K562 (cell line): ENCODE measurements at places on chromosomes 13 and 19. TPM values are rescaled to one million over a fixed set of nuclear protein-coding genes. Genes with fewer than 3 reads are reported as not detected.

- DNase-seq = no peak
- no peaks in the 10 kb centered on the region for H3K36me3 ChIP-seq
- H3K4me3 ChIP-seq = no peak overlapping the region
- no peaks in the 10 kb centered on the region for H3K4me1 ChIP-seq
- H3K27ac ChIP-seq = no peak overlapping the region
- H3K27me3 ChIP-seq = no peaks in the 10 kb centered on the region
Measured at GRCh38 chr13:32881074-32881776, 135.0 kb upstream of the KL start.

The NOTCH3 gene
- 0.34 and 1.2 TPM in 2 replicates for total RNA-seq

The SELENOV gene
- total RNA-seq = 0.09 and 0.20 TPM in 2 replicates

DNA sequence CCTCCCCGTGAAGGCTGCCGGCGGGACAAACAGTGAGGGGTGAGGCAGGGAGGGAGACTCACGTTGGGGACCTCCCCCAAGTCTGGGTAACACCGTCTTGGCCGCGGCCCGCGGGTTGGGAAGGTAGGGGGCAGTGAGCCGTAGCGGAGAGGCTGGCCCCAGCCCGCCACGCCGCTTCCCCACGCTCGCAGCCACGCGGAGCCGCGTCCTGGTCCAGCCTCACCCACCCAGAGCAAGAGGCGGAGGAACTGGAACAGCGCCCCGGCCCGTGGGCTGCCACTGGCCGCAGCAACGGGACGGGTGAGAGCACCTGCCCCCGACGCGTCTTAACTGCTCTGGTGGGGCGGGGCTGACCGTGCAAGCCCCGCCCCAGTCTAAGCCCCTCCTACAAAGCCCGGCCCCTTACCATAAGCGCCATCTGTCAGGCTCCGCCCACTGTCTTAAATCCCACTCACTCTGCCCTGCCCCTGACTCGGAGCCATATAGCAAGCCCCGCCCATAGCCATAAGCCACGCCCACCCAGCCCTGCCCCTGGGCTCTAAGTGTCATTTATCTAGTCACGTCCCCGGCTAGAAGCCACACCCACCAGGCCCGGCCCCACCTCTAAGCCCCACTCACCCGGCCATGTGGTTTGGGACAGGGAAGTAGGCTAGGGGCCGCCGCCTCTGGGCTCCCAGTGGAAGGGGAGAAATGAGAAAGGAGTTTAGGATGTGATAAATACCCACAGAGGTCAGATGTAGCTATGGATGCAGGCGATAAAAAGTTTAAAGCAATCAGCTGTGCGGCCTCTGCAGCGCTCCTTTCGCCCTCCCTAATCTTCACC, 2.1 kb upstream of the CCL25 start:
- H3K27me3 ChIP-seq = no peaks in the 10 kb centered on the region
- DNase-seq = peak; percentile 99
- H3K4me3 ChIP-seq = peak overlapping the region; percentile 56
- peaks cover 43% of the 10 kb centered on the region for H3K4me1 ChIP-seq

DNA sequence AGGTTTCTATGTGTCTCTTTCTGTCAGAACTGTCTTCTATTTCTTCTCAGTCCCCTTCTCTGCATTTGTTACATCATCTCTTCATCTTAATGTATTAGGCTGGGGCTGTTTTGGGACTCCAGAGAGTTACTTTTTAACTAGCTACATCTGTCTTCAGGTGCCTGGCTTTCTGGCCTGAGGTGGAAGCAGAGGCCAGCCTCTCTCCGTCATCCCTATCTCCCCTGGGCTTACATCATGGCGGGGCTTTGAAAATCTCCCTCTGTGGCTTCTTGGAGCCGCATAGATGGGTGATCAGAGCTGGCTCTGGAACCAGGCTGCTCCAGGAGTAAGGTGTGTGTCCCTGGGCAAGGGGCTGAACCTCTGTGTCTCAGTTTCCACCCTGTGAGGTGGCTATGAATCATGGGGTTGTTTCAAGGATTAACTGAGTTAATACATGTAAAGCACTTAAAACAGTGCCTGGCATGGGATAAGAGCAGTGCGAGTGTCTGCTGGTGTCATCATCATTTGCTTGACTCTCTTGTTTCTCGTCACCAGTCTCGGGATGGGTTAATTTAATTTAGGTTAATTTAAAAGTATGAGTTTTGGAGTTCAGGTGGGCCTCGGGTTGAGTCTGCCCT, 2.0 kb downstream of the EPN1 start:
- peaks cover 85% of the 10 kb centered on the region; the same call in 2 of the 3 replicates for H3K36me3 ChIP-seq
- peak overlapping the region; percentile 83 for H3K4me3 ChIP-seq
- peaks cover 67% of the 10 kb centered on the region for H3K4me1 ChIP-seq
- no peaks in the 10 kb centered on the region for H3K27me3 ChIP-seq
- DNase-seq = no peak
- H3K27ac ChIP-seq = peak overlapping the region; percentile 54

- no peak overlapping the region for H3K27ac ChIP-seq
- no peaks in the 10 kb centered on the region for H3K4me1 ChIP-seq
- DNase-seq = no peak
- no peaks in the 10 kb centered on the region for H3K27me3 ChIP-seq
- no peaks in the 10 kb centered on the region for H3K36me3 ChIP-seq
- H3K4me3 ChIP-seq = no peak overlapping the region
Measured at GRCh38 chr13:100196375-100196774, 107.5 kb downstream of the PCCA start.
